ENCODE measurements at places on chromosomes 7 and 10. TPM values are rescaled to one million over a fixed set of nuclear protein-coding genes. Genes with fewer than 3 reads are reported as not detected.

- no peak for DNase-seq
- no peak overlapping the region for H3K27ac ChIP-seq
- no peak overlapping the region for H3K4me3 ChIP-seq
- no peaks in the 10 kb centered on the region for H3K4me1 ChIP-seq
- no peaks in the 10 kb centered on the region for H3K36me3 ChIP-seq
These were observed 13.2 kb upstream of the ITPRID1 start for GRCh38 chr7:31500656-31501055.

DNA sequence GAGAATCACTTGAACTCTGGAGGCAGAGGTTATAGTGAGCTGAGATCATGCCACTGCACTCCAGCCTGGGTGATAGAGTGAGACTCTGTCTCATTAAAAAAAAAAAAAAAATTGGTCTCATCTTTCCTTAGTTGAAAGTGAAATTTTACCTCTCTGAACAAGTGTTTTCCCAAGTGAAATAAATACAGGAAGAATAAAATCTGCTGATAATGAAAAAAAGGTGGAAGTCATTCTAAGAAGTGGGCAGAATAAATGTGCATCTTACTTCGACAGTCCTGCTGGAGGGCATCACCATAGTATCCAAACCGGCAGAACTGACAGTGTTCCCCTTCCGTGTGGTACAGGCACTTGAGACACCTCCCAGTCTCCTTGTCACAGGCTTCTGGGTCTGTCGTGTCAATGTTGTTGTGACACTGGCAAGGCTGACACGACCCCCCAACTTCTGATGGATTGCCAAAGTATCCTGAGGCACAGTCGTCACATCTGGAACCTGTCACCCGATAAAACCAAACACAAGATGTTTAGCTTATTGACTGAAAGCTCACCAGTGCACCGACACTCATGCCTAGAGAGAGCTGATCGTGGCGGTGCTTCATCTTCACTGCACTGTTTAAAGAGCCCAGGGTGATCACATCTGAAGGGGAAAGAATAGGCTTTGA lies 49.6 kb downstream of the LAMB1 start:
- no peak overlapping the region for H3K4me3 ChIP-seq
- no peaks in the 10 kb centered on the region for H3K36me3 ChIP-seq
- peaks cover 4% of the 10 kb centered on the region for H3K27me3 ChIP-seq
- no peak for DNase-seq
- H3K4me1 ChIP-seq, result no peaks in the 10 kb centered on the region
- H3K27ac ChIP-seq, result no peak overlapping the region

Gene FFAR4
- not detected for total RNA-seq

DNA sequence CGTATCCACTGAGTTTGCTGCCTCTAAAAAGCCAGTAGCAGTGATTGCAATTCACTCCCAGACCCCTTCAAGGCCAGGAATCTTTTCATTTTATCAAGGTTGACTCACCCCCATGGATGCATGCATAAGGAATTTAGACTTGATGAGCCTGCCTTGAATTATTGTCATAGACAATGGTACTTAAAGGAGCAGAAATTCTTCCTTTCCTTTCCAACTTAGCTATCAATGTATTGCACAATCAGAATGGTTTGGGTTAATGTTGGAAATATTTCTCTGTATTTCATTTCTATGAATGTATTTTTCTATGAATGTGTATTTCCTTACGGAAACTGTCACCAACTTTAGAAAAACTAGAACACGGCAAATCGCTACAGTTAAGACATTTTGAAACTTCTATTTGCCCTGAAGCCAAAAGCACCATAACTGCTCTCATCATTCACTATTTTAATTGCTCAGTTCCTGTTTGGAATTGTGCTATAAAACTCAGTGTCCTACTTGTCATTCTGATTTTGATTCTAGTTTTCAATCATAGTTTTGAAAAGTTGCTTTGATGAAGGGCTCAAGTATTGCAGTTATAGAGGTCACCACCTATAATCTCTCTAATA lies 355.7 kb upstream of the AKR1E2 start:
- no peak overlapping the region for H3K27ac ChIP-seq
- no peaks in the 10 kb centered on the region for H3K36me3 ChIP-seq
- no peaks in the 10 kb centered on the region for H3K27me3 ChIP-seq
- no peaks in the 10 kb centered on the region for H3K4me1 ChIP-seq

DNA sequence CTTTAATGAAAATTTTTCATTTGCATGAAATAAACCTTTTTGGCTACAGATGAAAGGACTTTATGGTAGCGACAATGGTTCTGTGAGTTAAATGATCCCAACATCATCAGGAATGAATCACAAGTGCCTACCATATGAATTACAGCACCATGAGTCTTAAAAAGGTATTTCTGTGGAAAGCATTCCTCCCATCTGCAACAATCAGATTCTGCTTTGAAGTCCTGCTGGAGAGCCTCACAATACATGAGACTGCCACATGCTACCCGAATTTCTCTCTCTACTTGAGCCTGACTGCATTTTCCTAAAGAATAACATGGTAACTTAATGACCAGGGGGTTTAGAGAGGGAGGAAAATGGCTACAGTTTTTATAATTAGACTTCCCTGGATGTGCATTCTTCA lies 190.3 kb downstream of the TWIST1 start:
- H3K27me3 ChIP-seq, result no peaks in the 10 kb centered on the region
- no peaks in the 10 kb centered on the region for H3K36me3 ChIP-seq
- no peak for DNase-seq
- H3K27ac ChIP-seq, result no peak overlapping the region
- H3K4me1 ChIP-seq, result no peaks in the 10 kb centered on the region
- no peak overlapping the region for H3K4me3 ChIP-seq

Gene VWDE
- total RNA-seq, result 12.4 TPM

GRCh38 chr10:119670717-119671116 lies 19.5 kb downstream of the BAG3 start:
- H3K27me3 ChIP-seq, result peaks cover 20% of the 10 kb centered on the region
- no peak overlapping the region for H3K4me3 ChIP-seq
- DNase-seq, result no peak
- H3K36me3 ChIP-seq, result no peaks in the 10 kb centered on the region

DNA sequence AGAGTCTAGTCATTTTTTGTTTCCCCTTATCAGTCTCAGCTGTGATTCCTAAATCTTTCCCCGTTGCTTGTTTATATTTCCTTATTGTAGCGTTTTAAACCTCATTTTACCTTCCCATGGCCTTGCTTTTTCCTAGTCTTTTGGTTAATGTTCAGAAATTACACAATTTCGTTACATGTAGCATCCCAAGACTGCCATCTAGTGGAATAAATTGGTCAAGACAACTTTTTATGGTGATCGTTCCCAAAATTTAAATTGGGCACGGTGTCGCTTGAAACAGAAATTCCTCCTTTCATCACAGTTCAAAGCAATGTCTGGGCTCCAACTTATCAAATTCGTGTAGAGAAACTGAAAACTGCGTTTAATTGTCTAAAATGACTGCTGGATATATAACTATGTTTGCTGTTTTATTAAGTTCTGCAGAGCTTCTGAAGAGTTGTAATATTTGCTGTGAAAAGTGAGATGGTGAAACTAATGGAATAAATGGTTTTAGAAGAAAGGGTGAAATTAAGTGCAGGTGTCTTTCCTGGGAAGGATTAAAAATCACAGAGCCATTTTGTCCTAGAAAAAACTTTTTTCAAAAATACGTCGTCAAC lies 370.2 kb downstream of the PHF14 start:
- H3K36me3 ChIP-seq, result no peaks in the 10 kb centered on the region
- H3K27me3 ChIP-seq, result no peaks in the 10 kb centered on the region
- H3K4me1 ChIP-seq, result peaks cover 12% of the 10 kb centered on the region

GRCh38 chr10:74502963-74503608 lies 323.3 kb upstream of the KAT6B start:
- H3K27ac ChIP-seq, result peak overlapping the region; percentile 1
- H3K4me3 ChIP-seq, result no peak overlapping the region
- peaks cover 3% of the 10 kb centered on the region for H3K36me3 ChIP-seq

GRCh38 chr10:84837041-84837812 lies 508.8 kb downstream of the CCSER2 start:
- H3K4me3 ChIP-seq, result no peak overlapping the region
- H3K4me1 ChIP-seq, result no peaks in the 10 kb centered on the region
- peaks cover 2% of the 10 kb centered on the region for H3K27me3 ChIP-seq

DNA sequence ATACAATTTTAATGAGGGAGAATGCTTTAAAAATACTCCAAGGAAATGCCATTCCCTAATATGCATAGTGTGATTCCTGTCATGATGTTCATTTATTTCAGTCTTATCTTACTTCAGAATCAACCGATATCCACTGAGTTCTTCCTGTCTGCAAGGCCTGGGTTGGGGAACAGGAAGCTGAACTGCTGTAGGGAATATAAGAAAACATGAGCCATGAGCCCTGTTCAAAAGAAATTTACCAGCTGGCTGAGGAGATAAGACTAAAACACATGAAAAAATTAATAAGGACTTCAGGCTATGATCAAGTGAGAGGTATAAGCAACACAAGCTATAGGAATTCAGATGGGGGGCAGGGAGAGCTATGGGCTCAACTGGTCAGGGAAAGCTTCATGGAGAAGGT lies 184.7 kb downstream of the PLPP4 start:
- no peaks in the 10 kb centered on the region for H3K36me3 ChIP-seq
- no peak overlapping the region for H3K27ac ChIP-seq
- no peaks in the 10 kb centered on the region for H3K27me3 ChIP-seq
- no peak overlapping the region for H3K4me3 ChIP-seq
- no peak for DNase-seq
- no peaks in the 10 kb centered on the region for H3K4me1 ChIP-seq

DNA sequence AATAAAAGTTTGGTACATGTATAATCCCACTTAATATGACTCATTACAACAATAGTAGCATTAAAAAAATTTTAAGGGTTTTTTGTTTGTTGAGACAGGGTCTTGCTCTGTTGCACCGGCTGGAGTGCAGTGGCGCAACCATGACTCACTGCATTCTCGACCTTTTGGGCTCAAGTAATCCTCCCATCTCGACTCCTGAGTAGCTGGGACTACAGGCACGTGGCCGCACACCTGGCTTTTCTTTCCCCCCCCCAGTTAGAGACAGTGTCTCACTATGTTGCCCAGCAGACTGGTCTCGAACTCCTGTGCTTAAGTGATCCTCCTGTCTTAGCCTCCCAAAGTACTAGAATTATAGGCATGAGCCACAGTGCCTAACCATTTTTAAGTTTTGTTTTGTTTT lies 40.7 kb downstream of the KMT2C start:
- no peak overlapping the region for H3K4me3 ChIP-seq
- peaks cover 8% of the 10 kb centered on the region for H3K4me1 ChIP-seq
- DNase-seq, result no peak
- H3K36me3 ChIP-seq, result no peaks in the 10 kb centered on the region

DNA sequence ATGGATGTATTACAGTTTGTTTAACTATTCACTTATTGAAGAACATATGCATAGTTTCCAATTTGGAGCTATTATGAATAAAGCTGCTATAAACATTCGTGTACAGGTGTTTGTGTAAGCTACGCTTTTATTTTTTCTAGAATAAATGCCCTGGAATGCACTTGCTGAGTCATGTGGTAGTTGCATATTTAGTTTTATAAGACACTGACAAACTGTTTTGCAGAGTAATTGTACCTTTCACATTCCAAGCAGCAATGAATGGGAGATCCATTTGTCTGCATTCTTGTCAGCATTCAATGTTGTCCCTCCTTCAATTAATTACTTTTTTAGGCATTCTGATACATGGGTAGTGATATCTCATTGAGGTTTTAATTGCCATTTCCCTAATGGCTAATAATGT lies 373.6 kb upstream of the GHITM start:
- no peaks in the 10 kb centered on the region for H3K4me1 ChIP-seq
- no peak for DNase-seq
- no peak overlapping the region for H3K4me3 ChIP-seq
- H3K27ac ChIP-seq, result no peak overlapping the region

GRCh38 chr10:8768852-8769251 lies 714.4 kb downstream of the GATA3 start:
- H3K4me1 ChIP-seq, result no peaks in the 10 kb centered on the region
- no peak for DNase-seq
- H3K27ac ChIP-seq, result no peak overlapping the region
- no peaks in the 10 kb centered on the region for H3K36me3 ChIP-seq

- H3K4me1 ChIP-seq, result peaks cover 38% of the 10 kb centered on the region
- DNase-seq, result no peak
- no peaks in the 10 kb centered on the region for H3K36me3 ChIP-seq
- H3K27ac ChIP-seq, result no peak overlapping the region
- peaks cover 16% of the 10 kb centered on the region for H3K27me3 ChIP-seq
These were observed 91.1 kb downstream of the MAD1L1 start for GRCh38 chr7:2141651-2142050.

DNA sequence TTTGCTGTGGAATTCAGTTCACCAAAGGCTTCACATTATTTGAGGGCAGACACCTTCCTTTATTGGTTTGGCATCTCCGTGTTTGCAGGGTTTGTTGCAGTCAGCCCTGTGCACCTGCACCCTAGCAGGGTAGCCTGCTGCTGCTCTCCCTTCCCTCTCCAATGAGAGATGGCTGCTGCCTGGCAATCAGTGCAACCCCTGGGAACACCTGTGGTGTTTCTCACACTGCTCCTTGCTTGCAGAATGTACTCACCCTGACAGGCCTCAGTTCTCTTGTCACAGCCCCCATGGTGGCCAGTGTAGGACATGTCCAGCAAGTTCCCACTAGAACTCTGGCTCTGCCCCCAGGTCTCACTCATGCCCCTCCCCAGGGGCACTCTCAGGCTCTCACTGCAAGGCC lies 12.1 kb upstream of the PPIA start:
- H3K27ac ChIP-seq, result no peak overlapping the region
- no peak for DNase-seq
- peaks cover 6% of the 10 kb centered on the region for H3K36me3 ChIP-seq

DNA sequence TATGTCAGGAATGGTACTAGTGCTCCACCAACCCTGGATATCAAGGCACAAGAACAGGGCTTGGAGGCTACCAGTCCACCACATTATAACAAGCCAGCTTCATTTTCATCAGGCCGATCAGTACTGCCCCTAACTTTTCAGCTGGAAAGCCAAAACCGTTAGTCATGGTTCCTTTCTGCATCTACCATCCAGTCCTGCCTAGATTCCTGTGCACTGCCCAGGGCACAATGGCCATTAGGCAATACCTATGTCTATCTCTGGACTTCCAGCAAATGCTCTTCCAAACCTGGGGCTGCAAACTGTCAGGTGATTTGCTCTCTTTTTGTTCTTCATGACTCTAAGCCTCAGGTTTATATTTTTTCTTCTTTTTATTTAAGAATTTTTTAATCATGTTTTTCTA lies 937.7 kb downstream of the SORCS1 start:
- H3K4me3 ChIP-seq, result no peak overlapping the region
- H3K27ac ChIP-seq, result no peak overlapping the region
- no peaks in the 10 kb centered on the region for H3K4me1 ChIP-seq
- DNase-seq, result no peak
- H3K36me3 ChIP-seq, result no peaks in the 10 kb centered on the region

Gene TUBAL3
- total RNA-seq, result not detected

Gene TMEM229A
- total RNA-seq, result not detected

Measured in glutamatergic neuron (in vitro differentiated cells).